IPS-NIHi11 (cell line): ENCODE measurements at places on chromosomes 3 and 15.

- DNase-seq, result no peak
These were observed 582 bp downstream of the GOLGA6L2 start for GRCh38 chr15:23446215-23447106.

- no peak for DNase-seq
These were observed 30.9 kb downstream of the DAG1 start for GRCh38 chr3:49500732-49501609.

- DNase-seq, result no peak
These were observed 379.7 kb upstream of the TGFBR2 start for GRCh38 chr3:30226601-30227151.

DNA sequence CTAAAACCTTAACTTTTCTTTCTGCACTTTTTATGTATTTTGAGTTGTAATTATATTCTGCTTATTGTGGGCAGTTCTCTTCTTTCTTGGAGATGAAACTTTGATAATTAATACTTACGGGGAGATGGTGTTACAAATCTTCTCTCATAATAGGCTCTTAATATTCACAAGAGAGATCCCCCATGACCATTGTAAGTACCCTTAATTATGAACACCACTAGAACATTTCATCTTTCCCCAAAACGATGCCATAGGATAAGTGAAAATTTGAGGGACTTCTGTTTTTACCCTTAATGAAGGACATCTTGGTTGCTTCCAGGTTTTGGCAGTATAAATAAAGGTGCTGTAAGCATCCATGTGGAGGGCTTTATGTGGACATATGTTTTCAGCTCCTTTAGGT is 60.7 kb downstream of the PIAS1 start:
- no peak for DNase-seq

- DNase-seq, result no peak
These were observed 5.0 kb upstream of the EPHB1 start for GRCh38 chr3:134790065-134790464.

DNA sequence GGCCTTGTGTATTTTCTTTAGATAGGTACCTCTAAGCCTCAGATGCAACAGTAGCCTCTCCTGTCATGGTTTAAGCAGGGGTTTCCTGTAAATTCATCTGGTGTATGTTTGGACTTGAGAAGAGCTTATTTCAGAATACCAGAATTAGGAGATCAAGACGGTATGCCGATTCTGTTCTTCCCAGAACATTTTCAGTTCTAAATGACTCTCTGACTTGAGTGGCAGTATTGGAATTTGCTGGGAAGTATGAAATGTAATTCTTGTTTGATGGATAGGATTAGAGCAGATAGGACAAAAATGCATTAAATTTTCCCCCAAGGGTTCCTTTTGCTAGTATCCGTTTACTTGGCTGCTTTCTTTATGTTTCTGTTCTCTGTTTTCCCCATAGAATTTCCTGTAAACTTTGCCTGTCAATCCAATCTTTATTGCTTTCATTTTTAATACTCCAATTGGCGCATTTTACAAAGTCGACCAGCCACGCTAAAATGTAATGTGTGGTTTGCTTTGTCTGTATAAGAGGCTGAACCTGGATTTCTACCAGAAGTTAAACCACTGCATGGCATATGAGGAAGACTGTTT is 612.2 kb downstream of the RBMS3 start:
- DNase-seq, result no peak

- peak; percentile 57 for DNase-seq
These were observed 23.1 kb downstream of the ANXA2 start for GRCh38 chr15:60374628-60375081.

- no peak for DNase-seq
These were observed 6.6 kb downstream of the RBP1 start for GRCh38 chr3:139532976-139533375.

- no peak for DNase-seq
These were observed 12.2 kb downstream of the CGNL1 start for GRCh38 chr15:57388464-57388863.

- DNase-seq, result no peak
These were observed 456.7 kb downstream of the NTRK3 start for GRCh38 chr15:87799838-87800237.

GRCh38 chr3:71874618-71875017 is 89.7 kb upstream of the PROK2 start:
- no peak for DNase-seq

- no peak for DNase-seq
These were observed 312.5 kb downstream of the NTRK3 start for GRCh38 chr15:87944050-87944449.

DNA sequence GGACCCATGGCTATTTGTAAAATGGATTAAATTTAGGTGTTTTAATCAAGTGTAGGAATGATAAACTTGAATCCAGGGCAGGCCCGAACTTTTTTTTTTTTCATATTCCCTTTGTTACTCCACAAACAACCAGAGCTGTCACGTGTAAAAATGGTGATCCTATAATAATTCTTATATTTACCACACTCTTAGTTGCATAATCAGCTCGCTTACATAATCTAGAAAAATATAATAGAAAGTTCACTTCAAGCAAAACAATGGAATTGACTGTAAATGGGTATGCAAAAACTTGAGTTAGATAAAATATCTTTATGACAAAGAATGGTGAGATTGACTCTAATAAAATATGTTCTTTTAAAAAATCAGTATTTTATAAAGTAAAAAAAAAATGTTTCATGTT is 2.1 kb upstream of the PAQR9 start:
- no peak for DNase-seq

DNA sequence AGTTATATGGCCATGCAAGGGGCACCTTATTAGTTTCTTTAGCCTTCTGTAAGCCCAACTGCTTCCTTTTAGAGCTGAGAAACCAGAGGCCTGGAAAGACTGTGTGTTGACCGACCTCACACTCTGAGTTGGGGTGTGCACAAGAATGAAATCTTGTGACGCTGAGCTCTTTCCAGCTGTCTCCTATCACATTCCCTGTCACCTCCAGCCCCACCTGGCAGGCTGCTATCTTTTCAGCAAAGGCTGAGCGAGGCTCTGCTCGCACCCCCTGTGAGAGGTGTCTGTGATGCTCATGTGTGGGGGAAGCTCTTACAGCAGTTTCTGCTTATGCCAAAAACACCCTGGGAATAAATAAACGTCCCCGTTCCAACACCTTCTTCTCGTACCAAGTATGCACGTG is 27.0 kb upstream of the LPP start:
- no peak for DNase-seq

DNA sequence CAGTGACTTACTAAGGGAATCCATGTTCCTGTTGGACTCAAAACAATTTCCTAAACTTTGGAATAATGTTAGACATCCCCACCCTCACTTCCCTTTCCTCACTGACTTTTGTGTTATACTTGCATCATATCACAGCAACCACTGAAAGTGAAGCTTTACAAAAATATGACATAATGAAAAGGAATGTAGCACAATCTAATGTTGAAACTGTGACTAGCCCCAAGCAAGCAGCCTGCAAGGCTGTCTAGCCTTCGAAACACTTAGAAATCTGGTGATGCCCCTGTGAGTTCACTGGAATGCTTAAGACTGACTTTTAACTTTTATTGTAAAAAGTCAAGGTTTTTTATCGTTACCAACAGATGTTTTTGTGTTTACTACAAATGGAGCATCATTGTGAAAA is 203.7 kb upstream of the ZNF385D start:
- no peak for DNase-seq

GRCh38 chr15:62950462-62950931 is 92.0 kb upstream of the TPM1 start:
- no peak for DNase-seq

DNA sequence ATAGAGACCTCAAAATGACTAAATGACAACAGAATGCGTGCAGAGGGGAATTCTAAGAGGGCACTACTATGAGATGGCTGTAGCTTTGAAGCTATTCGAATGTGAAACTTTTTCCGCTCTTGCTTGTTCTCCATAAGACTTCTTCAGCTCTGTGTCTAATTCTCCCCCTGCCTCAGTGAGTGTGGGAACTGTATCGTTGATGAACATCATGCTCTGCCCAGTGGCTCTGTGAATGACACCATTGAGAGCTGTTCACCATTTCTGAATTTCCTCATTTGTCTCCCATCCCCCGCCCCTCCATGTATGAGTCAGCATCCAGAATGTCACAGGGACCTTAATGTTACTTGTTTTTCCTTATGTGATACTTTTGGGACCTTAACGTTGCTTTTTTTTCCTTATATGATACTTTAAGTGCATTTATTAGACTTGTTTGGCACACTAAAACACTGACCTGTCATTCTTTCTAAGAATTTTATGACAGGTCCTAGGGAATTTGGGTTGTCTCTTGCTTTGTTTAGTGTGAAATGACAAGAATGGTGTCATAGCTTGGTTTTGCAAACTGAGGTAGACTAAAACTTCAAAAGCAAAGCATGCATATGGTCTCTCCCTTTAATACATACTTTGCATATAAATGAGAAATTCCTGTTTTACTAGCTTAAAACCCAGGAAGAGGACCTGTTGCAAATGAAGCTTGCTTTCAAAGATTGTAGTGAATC is 99.6 kb downstream of the FNDC3B start:
- DNase-seq, result no peak

GRCh38 chr3:80553211-80553610 is 785.4 kb upstream of the ROBO1 start:
- no peak for DNase-seq

DNA sequence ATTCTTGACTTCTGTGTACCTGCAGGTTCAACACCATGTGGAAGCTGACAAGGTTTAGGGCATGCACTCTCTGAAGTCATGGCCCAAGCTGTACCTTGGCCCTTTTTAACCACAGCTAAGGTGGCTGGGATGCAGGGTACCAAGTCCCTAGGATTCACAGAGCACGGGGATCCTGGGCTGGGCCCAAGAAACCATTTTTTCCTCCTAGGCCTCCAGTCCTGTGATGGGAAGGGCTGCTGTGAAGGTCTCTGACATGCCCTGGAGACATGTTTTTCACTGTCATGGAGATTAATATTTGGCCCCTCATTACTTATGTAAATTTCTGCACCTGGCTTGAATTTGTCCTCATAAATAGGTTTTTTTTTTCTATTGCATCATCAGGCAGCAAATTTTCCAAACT is 937.5 kb upstream of the ROBO1 start:
- DNase-seq, result no peak

- peak; percentile 25 for DNase-seq
These were observed 46.8 kb downstream of the KBTBD8 start for GRCh38 chr3:67044955-67045354.

- no peak for DNase-seq
These were observed 32.6 kb downstream of the CLK3 start for GRCh38 chr15:74648051-74648842.

DNA sequence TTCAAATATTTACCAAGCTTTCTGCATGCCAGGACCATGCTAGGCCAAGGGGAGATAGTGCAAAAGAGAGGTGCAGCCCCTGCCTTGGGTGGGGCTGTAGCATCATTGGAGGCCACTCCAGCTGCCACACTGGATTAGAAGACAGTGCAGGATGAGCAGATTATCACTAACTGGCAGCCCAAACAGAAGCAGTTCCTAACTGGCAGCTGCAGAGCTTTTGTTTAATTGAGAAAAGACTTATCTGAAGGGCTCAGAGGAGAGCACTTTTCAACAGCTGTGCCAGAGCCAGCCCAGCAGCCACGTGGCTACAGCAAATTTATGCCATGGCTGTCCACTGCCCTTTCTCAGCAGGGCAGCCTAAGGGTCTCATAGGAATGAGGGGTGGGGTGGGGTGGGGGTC is 13.5 kb upstream of the ACSBG1 start:
- no peak for DNase-seq

DNA sequence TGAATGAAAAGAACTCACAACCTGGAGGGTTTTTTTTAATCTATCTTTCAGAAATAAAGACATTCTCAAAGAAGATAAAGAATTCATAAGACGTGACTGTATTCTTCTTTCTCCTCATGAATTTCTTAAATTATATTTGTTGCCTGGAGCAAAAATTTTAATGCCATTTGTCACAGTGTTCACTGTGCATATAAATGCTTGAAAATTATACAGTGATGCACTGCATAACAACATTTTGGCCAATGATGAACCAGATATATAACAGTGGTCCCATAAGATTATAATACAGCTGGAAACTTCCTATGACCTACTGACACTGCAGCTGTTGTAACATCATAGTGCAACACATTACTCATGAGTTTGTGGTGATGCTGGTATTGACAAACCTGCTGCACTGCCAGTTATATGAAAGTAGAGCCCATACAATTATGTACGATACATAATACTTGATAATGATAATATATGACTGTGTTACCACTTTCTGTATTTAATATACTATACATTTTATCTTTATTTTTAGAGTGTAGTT is 67.3 kb downstream of the P2RY1 start:
- DNase-seq, result no peak

- no peak for DNase-seq
These were observed 37.4 kb upstream of the ITGA11 start for GRCh38 chr15:68469162-68470048.

DNA sequence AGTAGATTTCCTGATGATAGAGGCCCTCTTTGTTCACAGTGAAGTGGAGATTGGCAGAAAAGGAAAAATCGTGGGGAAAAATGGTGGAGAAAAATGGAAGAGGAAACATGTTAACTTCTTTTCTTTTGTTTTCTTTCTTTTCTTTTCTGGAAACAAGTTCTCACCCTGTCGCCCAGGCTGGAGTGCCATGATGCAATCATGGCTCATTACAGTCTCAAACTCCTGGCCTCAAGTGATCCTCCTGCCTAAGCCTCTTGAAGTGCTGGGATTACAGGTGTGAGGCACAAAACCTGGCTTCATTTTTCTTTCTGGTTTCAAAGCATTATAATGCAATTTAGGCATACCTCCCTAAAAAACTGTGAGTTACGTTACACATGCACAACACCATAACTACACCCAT is 464.2 kb downstream of the MECOM start:
- DNase-seq, result no peak

GRCh38 chr3:73768524-73769308 is 144.0 kb upstream of the PDZRN3 start:
- DNase-seq, result no peak

- DNase-seq, result no peak
These were observed 37.4 kb downstream of the WWTR1 start for GRCh38 chr3:149620291-149621020.

DNA sequence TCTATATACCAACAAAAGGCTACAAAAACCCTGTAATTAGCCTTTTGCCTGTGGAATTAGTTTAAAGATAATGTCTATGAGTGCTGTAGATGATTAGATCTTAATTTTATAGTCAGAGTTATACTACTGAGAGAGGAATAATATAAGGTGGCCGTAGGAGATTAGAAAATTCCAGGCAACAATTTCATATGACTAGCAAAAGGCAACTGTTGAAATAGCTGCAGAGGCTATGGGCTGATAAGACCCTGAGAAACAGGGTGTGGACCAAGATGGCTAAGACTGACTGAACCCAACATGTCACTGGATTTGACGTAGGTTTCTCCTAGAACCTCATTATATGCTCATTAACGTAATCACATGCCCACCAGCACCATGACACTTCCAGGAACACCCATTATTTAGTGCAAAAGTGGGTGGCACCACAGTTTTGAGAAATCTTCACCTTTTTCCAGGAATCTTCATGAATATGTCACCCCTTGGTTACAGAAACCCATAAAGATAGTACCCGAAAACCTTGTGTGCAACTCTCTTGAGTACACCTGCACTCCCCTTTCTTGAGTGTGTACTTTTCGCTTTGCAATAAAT is 29.1 kb upstream of the SCG3 start:
- no peak for DNase-seq

GRCh38 chr3:78822726-78823125 is 945.1 kb downstream of the ROBO1 start:
- DNase-seq, result no peak
